Activated CD4-positive, alpha-beta T cell treated with anti-CD3 and anti-CD28 coated beads, Interleukin-2, amount 50 U/mL, for 4 hours (primary cell): ENCODE measurements at places on chromosomes 1 and 21.

- DNase-seq, result no peak
Observed at GRCh38 chr1:208637181-208637580, 393.0 kb upstream of the PLXNA2 start.

GRCh38 chr21:43731476-43731875 lies 12.5 kb downstream of the PDXK start:
- no peak for DNase-seq

GRCh38 chr1:215923129-215923824 lies 356.2 kb downstream of the KCTD3 start:
- DNase-seq, result no peak

- DNase-seq, result no peak
Observed at GRCh38 chr1:57137980-57138379, 172.2 kb upstream of the C8B start.

- no peak for DNase-seq
Observed at GRCh38 chr1:93685918-93686317, 4.3 kb upstream of the BCAR3 start.

DNA sequence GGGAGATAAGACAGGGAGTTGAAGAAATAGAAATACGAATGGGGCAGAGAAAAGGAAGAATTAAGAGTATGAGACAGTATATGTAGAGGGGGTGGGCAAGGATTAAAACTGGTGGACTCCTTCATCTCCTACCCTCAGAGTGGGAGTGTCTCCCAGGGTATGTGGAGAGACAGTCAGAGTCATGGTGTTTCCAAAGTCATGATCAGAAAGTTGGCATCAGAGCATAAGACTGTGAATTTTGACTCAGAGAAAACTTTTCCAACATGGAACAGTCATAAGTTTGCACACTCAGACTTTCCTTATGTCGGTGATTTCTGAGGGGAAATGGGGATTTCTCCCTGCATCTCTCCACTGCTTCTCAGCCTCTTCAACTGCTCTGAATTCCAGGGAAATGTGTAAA lies 2.4 kb downstream of the CD84 start:
- no peak for DNase-seq

DNA sequence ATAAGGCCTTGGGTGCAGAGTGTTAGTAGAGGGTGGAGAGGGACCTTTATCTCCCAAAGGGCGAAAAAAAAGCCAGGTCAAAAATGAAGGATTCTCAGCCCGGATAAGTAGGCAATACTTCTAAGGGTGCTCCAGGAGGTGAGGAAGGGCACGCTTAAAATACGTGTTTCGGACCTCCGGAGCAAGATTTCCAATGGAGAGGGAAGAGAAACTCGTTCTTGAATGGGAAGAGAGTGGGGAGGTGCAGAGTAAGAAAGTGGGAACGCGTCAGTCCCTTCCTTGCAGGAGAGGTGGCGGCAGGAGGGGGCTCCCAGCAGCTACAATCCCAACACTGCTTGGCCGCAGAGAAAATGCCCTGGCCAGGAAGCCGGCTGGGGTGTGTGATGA lies 581 bp downstream of the EFCAB14 start:
- DNase-seq, result no peak

DNA sequence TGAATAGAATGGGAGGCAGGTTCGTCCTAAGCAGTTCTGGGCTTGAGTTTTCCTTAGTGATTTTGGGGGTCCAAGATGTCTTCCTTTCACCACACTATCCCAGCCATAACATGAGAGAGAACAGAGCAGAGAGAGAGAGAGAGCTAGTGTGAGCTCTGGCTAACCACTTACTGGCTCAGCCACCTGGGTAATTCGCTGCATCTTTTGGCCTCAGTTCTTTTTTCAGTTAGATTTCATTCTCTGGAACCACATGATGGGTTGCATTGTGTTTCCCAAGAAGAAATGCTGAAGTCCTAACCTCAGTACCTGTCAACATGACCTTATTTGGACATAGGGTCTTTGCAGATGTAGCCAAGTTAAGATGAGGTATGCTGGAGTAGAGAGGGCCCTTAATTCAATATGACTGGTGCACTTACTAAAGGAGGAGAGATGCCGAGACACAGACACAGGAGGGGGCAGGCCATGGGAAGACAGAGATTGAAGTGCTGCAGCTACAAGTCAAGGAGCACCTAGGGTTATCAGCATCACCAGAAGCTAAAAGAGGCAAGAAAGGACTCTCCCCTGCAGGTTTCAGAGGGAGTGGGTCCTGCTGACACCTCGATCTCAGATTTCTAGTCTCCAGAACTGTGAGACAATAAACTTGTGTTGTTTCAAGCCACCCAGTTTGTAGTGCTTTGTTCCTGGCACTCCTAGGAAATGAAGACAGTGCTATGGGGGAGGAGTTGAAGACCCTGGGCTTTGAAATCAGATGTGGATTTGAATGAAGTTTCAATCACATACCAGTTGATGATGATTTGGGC lies 26.2 kb upstream of the TARBP1 start:
- no peak for DNase-seq

GRCh38 chr1:23537296-23537973 lies 6.4 kb upstream of the E2F2 start:
- DNase-seq, result no peak

- no peak for DNase-seq
Observed at GRCh38 chr21:41536827-41537103, 28.8 kb upstream of the TMPRSS2 start.

GRCh38 chr1:202673531-202673930 lies 36.7 kb downstream of the SYT2 start:
- no peak for DNase-seq

DNA sequence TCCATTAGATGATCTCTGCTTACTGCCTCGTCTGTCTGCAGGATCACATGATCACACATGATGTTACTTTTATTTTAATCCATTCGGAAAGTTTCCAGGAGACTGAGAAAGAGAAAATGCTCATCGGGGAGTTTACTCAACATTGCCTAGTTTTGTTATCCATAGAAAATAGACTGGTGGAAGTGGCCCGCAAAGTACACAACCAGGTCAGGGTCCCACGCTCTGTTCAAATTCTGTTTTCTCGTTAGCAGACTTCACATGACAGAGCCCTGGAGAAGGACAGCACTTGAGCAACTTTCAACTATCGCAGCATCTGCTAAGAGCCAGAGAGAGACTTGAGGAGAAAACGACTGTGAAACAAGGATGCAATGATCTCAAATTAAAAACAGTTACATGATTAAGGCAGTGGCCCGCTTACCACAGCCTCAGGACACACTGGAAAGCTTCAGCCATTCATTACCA lies 44.2 kb downstream of the ADAMTS1 start:
- DNase-seq, result no peak

- DNase-seq, result no peak
Observed at GRCh38 chr1:90605070-90605469, 112.0 kb downstream of the BARHL2 start.

GRCh38 chr1:94660994-94661393 lies 119.4 kb upstream of the F3 start:
- DNase-seq, result no peak

- no peak for DNase-seq
Observed at GRCh38 chr1:64404202-64404601, 65.7 kb upstream of the CACHD1 start.
